ENCODE measurements at places on chromosomes 16 and 17.
A peak's percentile ranks its signal among the peaks of the same experiment; 100 is the strongest.

- DNase-seq, result no peak
Observed at GRCh38 chr16:19842426-19843157, 42.1 kb downstream of the GPRC5B start.

DNA sequence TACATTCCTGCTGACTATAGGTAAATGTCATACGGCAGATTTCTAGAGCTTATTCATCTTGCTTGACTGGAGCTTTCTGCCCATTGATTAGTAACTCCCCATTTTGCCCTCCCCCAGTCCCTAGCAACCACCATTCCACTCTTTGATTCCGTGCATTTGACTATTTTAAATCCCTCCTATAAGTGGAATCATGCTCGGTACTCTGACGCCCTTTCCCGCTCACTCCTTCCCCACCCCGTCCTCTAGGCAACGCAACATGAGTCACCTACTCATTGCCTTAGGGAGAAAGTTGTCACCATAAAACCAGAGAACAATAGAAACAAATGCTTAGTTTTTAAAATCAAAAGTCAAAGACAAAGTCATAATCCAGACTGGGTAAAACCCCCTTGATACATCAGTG lies 45.5 kb upstream of the RBBP6 start:
- no peak for DNase-seq

GRCh38 chr17:16928406-16929034 lies 43.4 kb downstream of the TNFRSF13B start:
- DNase-seq, result no peak

GRCh38 chr16:47977802-47978201 lies 178.0 kb downstream of the ABCC12 start:
- DNase-seq, result no peak

GRCh38 chr17:5203908-5204294 lies 12.2 kb upstream of the ZNF594 start:
- no peak for DNase-seq

GRCh38 chr16:56042416-56042815 lies 148.9 kb upstream of the GNAO1 start:
- no peak for DNase-seq

GRCh38 chr17:10776381-10776780 lies 27.5 kb downstream of the TMEM238L start:
- no peak for DNase-seq

DNA sequence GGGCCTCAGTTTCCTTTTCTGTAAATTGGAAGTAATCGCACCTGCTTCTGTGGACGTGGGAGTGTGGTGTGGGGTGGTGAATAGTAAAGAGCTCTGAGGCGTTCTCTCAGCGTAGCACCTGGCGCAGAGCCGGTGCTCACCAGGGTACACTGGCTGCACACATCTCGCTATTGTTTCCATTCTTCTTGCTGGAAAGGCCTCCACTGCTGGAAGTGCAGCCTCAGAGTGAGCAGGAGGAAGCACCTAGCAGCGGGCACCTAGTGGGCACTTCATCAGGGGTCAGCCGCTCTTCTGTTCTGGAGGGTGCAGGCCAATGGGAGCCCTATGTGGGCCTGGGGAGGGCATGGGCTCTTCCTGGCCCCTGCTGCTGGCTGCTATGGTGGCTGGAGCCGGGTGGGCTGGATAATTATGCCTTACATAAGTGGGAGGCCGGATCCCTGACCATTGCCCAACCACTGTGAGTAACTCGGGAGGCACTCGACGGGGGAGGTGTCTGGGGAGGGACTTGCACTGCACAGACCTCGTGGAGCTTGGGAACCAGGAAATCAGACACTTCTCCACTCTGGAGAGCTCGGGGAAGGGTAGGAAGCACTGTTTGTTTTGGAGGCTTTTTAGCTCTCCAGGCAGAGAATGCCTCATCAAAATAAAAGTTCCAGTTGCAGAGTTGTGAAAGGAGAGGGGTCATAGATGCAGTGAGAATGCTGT lies 1.7 kb downstream of the MAP2K3 start:
- DNase-seq, result peak; percentile 94

DNA sequence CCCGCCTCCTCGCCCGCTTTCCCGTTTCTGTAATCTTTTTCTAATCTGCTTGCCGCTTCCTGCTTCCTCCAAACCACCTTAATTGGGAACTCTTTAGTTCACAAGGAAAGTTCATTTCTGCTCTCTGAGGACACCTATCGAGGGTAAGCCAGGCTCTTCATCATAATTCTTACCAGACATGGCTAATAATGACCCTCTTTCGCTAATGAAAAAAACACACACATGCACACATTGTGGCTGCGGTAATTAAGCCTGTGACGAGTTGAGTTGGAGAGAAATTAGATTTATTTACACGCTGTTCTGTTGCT lies 100.6 kb downstream of the ZNF423 start:
- no peak for DNase-seq

- DNase-seq, result no peak
Observed at GRCh38 chr16:15950161-15950854, 892 bp downstream of the ABCC1 start.

DNA sequence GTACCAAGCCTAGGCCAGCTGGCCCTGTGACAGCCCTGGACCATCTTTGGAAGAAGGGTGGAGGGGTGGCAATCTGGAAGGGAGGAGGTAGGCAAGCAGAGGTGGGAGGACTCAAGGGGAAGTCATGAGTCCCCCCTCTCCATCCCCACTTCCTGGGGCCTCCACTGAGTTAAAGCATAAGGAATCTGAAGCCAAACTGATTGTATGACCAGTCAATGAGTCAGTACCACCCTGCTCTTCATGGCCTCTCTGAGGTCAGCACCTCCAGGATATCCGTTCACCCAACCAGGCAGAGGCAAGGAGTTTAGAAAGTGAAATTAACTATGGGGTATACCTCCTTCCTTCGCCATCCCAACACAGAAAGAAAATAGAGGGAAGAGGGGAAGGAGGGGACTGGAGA lies 272.7 kb downstream of the SOX9 start:
- DNase-seq, result no peak

DNA sequence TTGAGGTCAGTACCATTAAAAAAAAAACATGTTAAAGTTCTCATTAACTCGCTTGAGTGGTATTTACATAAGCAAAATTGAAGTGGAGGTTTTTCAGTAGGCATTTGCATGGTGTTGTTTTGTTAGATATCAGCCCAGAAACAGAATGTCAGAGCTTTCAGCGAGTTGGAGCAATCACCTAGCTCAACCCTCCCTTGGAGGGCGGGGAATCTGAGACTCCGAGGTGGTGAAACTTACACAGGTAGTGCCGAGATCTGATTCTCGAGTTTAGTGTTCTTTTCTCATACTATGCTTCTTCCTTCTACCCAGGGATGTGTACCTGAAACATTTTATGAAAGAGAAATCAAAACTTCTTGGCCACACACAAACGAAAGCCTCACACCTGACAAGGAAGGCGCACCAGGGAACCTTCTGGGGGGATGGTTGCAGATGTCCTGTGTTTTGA lies 6.6 kb downstream of the SEC14L1 start:
- DNase-seq, result no peak

- no peak for DNase-seq
Observed at GRCh38 chr16:1167276-1168107, 14.6 kb downstream of the CACNA1H start.

DNA sequence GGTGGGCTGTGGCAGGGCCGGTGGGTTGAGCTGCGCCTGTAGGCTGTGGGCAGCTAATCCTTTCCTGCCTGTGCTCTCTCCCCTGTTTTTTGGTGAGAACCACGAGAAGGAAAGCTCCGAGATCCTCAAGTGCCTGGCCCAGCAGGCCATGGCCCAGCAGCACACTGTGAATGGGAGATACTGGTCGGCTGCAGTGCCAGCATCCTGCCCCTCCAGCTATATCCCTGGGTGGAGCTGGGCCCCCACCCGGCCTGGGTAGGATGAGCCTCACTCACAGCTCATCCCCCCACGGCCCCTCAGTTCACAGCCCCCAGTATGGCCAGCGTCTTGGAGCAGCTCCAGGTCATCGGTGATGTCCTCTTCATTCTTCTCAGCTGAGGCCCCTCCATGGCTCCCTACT lies 164.4 kb upstream of the ZNF267 start:
- no peak for DNase-seq

DNA sequence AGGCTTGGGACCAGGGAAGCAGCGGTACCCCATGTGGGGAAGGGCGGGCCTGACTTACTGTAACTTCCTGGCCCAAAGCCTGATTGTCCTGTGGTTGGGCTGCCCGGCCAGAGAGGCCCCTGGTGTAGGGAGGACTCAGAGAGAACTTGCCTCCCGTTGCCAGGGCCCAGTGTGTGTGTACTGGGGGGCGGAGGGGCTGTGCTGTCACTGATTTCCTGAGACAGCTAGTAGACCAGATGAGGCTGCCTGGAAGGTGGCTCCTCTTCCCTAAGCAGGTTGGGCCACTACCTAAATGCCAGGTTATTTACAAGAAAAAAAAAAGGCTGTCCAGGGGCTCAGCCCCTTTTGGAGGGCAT lies 16.7 kb downstream of the SOCS3 start:
- peak; percentile 90 for DNase-seq

DNA sequence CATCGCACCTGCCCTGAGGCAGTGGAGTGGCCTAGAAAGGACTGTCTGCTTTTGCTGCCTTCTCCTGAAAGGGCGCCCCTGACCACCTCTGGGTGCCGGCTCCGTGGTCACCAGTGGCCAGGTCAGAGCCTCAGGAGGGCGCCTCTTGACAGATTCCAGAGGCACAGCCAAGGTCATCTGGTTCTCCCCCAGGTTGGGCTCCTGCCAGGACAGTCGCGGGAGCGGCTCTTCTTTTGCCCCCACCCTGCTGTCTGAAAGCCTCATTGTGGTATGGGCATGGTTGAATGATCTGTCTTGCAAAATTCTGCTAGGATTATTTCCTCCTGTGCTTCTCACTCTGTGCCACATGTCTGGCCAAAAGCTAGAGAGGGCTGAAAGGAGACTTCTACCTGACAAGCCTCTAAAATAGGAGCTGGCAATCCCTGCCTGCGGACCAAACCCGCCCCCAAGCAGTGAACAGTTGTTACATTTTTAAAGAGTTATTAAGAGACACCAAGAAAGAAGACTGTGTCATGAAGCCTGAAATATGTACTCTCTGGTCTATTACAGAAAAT lies 82.8 kb downstream of the SNX29 start:
- no peak for DNase-seq

- no peak for DNase-seq
Observed at GRCh38 chr16:68421076-68421475, 27.2 kb downstream of the SMPD3 start.

DNA sequence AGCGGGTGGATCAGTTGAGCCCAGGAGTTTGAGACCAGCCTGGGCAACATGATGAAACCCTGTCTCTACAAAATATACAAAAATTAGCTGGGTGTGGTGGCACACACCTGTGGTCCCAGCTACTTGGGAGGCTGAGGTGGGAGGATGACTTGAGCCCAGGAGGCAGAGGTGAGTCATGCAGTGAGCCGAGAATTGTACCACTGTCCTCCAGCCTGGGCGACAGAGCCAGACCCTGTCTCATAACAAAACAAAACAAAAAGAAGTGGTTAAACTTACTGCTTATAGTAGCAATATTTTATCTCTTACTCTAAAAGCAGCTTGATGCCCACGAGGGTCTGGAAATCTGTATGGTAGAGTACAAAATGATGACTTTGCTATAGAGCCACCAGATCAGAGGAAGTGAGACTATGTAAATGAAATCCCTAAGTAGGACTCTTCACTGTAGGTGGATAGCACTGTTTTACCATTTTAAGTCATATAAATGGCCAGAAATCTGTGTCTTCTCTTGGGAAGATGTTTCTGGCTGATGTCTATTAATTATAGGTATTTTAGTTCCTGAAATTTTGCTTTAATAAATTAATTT lies 60.4 kb upstream of the MRC2 start:
- no peak for DNase-seq

DNA sequence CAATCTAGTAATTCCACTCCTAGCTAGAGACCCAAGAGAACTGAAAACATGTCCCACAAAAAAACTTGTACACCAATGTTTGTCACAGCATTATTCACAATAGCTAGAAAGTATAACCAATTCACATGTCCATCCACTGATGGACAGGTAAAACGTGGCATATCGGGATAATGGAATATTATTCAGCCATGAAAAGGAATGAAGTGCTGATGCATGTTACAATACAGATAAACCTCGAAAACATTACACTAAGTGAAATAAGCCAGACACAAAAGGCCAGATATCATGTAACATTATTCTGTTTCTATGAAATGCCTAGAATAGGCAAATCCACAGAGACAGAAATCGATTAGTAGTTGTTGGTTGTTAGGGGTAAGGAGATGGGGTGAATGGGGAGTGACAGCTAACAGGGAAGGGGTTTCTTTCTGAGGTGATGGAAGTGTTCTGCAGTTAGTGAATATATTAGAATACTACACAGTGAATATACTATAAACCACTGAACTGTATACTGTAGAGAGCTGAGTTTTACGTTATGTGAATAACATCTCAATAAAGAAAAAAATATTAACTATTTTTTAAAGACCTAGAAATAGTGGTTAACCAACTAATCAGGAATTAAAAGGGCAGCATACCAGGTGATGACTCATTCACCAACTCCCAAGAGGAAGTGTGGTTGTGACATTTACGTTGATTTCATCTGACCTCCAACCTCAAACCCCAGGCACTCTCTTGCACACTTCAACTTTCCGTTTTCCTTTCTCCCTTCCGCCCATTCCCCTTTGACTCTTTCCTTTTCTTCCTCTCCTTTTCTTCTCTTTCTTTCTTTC lies 48.6 kb downstream of the GAS7 start:
- no peak for DNase-seq

DNA sequence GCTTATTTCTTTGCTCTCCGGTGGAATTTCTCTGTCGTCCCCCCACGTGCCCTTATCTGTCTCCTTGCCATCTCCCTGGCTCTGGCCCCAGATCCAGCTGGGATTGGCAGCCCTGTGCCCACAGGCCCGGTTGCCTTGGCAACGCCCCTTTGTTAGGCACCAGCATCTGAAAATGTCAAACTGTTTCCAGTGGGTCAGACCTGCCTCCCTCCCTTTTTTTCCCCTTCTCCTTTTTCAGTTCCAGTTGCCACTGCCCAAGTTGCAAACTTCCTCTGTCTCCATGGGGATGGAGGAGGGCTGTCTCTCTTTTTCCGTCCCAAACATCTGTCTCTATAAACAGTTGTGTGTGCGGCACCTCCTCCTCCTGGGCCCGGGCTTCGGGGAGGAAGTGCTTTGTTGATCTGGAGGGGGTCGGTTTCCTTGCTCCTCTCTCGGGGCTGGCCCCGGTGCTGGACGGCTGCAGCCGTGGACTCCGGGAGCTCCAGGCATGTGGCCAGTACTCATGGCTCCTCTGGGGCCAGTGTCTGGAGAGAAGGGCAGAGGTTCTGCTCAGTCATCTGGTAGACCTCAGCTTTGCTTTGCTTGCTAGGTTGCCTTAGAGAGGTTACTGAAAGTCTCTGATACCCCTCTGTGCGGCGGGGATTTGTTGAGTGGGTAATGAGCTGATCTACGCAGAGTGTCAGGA lies 35.3 kb downstream of the SOCS3 start:
- DNase-seq, result peak; percentile 95

GRCh38 chr16:83272843-83273242 lies 534.9 kb upstream of the HSBP1 start:
- DNase-seq, result no peak

DNA sequence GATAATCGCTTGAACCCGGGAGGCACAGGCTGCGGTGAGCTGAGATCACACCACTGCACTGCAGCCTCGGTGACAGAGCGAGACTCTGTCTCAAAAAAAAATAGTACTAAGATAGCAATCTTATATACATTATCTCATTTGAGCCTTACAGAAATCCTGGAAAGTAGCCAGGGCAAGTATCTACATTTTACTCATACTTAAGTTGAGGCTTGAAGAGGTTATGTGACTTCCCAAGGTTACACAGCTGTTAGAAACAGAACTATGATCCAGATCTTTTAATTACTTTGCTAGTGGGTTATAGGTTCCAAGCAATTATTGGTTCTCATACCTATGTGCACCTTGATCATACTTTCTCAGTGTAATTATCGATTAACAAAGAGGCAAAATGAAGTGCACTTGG lies 15.4 kb downstream of the C17orf78 start:
- no peak for DNase-seq
